ENCODE measurements at places on chromosomes 4 and X.
A peak's percentile ranks its signal among the peaks of the same experiment; 100 is the strongest.

GRCh38 chr4:141891260-141892120, 255.1 kb downstream of the IL15 start:
- no peak for DNase-seq

GRCh38 chrX:12709047-12709446, 82.2 kb upstream of the PRPS2 start:
- peak; percentile 23 for DNase-seq

DNA sequence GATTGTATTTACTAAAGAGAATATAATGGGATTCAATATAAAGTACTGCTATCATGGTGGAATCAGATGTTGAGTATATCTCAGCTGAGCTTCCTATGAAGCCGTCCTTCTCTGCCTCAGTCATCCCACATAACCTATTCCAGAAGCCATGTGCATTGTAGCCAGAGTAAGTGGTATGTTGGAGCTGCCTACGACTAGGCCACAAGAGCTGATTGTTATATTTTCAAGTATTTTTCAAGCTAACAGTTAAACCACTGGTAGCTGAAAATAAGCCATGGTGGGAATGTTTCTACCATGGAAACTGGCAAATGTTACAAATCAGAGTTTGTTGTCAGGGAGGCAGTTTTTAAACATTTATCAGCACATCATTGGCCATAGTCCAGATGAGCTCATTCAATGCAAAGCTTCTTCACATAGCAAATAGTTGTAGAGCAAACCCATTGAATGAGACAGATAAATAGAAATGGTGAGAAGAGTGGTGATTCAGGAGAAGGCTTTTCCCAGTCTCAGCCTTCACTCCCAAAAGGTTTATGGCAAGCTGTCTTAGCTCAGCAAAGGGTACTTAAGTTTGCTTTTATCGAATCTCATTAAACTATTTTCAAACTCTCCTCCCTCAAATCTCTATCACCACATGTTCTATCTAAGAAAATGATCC, 436.4 kb downstream of the PCDH19 start:
- DNase-seq, result no peak

GRCh38 chr4:112633477-112634235, 3.1 kb downstream of the ZGRF1 start:
- no peak for DNase-seq

- DNase-seq, result no peak
These were observed 26.4 kb downstream of the MOSPD2 start for GRCh38 chrX:14899607-14900006.

DNA sequence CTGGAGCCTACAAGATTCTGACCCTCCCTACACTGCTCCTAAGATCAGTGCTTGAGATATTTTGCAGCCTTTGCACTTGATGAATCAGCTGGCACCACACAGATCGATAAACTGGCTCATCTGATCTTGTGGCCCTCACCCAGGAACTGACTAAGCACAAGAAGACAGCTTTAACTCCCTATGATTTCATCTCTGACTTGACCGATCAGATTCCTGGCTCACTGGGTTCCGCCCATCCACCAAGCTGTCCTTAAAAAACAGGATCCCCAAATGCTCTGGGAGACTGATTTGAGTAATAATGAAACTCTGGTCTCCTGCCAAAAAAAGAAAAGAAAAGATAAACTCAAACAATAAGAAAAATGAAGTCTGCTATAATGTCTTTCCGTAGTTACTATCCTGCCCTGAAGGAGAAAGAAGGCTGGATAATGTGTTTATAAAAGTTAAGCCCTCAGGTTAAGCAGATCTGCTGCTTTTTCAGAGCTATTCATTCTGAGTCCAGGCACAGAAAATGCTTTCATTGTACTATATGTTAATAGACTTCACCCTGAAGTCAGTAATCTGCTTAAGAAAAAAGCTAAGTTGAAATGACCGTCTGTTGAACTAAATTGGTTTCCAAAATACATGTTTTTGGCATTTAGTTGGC, 795.2 kb downstream of the TRIML1 start:
- DNase-seq, result no peak

DNA sequence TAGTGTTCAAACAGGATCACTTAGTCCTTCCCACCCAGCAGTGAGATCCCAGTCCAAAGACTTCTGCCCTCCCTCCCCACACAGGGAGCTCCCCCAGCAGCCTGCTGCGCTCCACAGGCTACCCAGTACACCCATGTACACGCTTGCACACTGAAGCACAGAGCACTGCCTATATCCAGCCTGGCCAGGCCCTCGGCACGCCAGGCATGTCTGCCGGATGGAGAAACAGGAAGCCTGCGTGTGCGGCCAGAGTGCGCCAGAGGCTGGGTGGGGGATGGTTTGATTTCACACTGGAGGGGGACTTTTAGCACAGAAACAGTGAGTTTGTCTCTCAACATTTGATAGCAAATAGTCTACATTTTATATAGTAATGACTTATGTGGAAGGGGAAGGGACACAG, 833.5 kb upstream of the IGFBP7 start:
- DNase-seq, result no peak

DNA sequence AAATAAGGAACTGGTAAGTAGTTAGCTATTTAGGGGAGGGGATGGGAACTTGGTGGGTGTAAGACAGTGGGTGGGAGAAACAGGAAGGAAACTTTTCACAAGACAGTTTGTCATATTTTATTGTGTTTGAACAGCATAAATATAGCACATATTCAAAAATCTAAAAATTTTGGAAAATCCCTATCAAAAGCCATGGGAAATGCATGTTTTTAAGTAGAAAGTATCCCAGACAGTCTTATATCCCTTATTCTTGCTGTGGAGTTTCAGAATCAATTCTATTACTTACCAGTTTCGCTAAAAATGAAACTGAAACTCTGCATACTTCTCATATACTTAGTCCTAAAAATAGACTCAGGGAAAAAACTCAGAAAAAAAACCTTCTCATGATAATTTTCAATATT, 22.3 kb upstream of the RASGEF1B start:
- no peak for DNase-seq

DNA sequence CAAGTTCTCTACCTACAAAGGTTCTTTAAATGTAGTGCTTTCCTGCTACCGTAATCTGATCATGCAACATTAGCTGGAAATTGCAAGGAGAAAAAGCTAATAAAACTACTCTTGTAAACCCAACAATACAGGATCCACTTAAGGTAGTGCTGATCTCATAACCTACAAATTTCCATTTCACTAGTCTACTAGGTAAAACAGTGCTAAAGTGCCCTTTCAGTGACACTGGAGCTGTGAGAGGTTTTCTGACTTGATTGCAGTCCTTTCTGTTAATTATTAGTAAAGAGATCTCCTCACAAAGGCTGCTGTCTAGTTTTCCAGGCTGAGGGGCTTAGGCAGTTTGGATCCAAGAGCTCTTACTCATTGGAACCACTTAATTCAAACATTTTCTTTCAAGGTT, 1118.7 kb downstream of the SH3BGRL start:
- DNase-seq, result no peak

GRCh38 chr4:13504374-13504773, 20.2 kb upstream of the RAB28 start:
- DNase-seq, result no peak

- DNase-seq, result no peak
These were observed 144.4 kb downstream of the PCDH18 start for GRCh38 chr4:137387924-137388323.

- no peak for DNase-seq
These were observed 26.1 kb downstream of the FAM47E start for GRCh38 chr4:76277667-76278066.

GRCh38 chr4:53937918-53938317, 126.5 kb downstream of the CHIC2 start:
- no peak for DNase-seq

GRCh38 chr4:120685756-120686278, 236.7 kb downstream of the PRDM5 start:
- no peak for DNase-seq

DNA sequence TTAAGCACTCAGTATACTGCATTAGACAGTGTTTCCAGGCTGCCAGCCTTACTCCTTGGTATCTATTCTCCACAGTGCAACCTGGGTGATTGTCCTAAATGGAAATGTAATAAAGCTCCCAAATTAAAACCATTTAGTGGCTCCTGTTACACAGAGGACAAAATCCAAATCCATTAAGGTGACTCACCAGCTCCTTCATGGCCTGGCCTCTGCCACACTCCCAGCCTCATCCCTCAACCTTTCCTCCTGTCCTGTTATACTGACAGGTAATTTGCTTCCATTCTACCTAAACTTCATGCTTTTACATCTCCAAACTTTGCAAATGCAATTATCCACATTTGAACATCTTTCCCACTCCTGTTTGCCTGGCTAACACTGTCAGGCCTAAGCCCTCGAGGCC, 140.3 kb downstream of the INPP4B start:
- DNase-seq, result no peak

GRCh38 chr4:35934320-35934981, 309.9 kb downstream of the ARAP2 start:
- DNase-seq, result peak; percentile 4

- DNase-seq, result no peak
These were observed 39.6 kb downstream of the NUDT11 start for GRCh38 chrX:51456814-51457213.

GRCh38 chr4:104571341-104571740, 76.6 kb upstream of the CXXC4 start:
- no peak for DNase-seq

DNA sequence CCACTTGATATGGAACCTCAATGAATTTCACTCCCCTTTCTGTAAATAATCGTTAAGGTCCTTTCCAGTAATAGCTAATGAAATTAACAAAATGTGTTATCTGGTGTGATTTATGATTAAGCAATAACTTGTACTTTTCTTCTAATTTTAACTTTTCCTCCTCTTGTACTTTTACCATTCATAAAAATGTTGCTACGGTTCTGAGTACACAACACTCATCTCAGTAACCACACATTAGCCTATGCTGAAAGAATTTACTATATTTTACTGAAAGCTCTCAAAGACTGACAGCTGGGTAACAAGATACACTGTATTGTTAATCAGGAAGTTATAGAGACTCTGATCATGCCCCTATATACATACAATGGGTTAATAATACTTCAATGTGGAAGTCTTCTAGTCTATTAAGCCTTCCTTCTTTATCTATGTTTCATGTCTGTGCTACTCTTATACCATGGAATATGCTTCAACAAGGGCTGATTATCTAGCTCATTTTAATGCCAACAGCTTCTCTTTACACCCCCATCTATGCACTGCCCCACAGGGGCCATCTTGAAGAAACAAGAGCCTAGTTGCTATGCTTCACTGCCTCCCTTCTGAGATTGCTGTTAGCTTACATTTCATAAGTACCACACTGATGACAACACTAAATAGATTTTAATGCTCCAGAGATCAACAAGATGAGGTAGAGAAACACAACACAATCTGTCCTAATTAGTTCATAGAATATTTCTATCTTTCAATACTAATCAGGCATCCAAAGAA, 39.1 kb downstream of the LAMP2 start:
- no peak for DNase-seq

GRCh38 chr4:870951-871350, 45.0 kb upstream of the CPLX1 start:
- no peak for DNase-seq

- no peak for DNase-seq
These were observed 4.3 kb upstream of the IL21 start for GRCh38 chr4:122625156-122625555.

DNA sequence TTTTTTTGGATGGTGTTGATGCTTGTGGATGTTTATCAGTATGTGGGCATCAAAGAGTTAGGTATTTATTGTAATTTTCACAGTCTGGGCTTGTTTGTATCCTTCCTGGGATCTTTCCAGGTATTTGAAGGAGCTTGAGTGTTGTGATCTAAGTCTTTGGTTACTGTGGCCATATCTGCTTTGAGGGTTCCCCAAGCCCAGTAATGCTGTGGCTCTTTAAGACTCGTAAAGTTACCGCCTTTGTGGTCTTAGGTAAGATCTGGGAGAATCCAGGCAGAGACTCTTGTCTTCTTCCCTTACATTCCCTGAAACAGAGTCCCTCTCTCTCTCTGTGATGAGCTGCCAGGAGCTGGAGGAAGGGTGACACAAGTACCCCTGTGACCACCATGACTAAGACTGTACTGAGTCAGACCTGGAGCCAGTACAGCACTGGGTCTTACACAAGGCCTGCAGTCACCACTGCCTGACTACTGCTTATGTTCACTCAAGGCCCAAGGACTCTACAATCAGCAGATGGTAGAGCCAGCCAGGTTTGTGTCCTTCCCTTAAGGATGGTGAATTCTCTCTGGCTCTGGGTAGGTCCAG, 62.2 kb downstream of the FMR1NB start:
- DNase-seq, result no peak

DNA sequence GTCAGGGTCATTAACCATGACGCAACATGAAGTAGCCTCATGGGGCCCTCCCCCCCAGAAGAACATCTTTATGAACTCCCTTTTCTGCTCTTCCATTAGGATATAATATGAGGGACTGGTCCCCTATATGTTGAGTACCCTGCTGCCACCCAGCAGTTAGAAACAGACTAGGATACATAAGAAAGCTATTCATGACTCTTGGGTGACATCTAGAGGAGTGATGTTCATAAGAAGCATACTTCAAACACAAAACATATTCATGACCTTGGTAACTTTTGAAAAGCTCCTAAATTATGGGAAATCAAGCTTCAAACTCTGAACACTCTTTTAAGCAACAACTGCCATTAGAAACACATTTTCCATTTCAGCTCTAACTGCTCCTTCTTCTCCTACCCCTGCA, 155.2 kb upstream of the SPIN4 start:
- DNase-seq, result no peak

- DNase-seq, result no peak
These were observed 192.3 kb downstream of the TLL1 start for GRCh38 chr4:166065324-166065723.

GRCh38 chr4:108901291-108901690, 138.4 kb upstream of the ETNPPL start:
- DNase-seq, result no peak

DNA sequence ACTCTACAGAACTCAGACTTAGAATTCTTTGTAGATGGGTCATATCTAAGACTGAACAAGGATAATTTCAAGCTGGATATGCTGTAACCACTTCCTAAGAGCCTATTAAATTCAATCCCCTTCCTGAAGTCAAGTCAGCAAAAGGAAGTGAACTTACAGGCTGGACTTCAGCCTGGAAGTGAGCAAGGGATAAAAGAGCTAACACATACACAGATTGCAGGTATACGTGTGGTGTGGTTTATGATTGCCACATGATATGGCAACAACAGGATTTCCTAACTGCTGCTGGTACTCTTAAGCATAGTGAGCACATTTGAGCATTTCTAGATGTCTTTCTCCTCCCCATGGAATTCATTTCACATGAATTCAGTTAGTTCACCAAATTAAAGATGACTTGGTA, 38.2 kb upstream of the UXT start:
- DNase-seq, result no peak

- no peak for DNase-seq
These were observed 8.1 kb downstream of the EPGN start for GRCh38 chr4:74316397-74316796.

- DNase-seq, result peak; percentile 62
These were observed 14.6 kb upstream of the SLC25A4 start for GRCh38 chr4:185128272-185129119.

GRCh38 chr4:163392328-163392727, 48.6 kb downstream of the NPY5R start:
- no peak for DNase-seq

DNA sequence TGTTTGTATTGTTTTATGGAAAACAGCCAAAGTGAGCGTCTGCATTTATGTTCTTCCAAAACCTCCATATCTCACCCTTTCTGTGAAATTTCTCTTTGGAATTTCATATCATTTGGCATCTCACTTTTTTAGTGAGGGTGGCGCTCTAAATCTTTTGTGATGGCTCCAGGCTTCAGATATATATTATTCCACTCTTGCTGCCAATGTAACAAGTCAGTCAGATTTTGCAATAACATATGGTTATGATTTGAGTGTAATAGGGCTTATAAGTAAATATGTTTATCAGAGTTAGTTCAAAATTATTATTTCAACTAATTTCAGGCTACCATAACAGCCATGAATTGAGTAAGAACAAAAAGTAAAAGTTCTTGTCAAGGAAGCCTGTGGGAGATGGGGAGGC, 314.7 kb downstream of the PDGFC start:
- no peak for DNase-seq

All from nephron progenitor cell (in vitro differentiated cells).